ENCODE measurements at places on chromosomes 11 and 22.

GRCh38 chr11:66904055-66904454 lies 47.2 kb downstream of the LRFN4 start:
- peak; percentile 50 for DNase-seq

DNA sequence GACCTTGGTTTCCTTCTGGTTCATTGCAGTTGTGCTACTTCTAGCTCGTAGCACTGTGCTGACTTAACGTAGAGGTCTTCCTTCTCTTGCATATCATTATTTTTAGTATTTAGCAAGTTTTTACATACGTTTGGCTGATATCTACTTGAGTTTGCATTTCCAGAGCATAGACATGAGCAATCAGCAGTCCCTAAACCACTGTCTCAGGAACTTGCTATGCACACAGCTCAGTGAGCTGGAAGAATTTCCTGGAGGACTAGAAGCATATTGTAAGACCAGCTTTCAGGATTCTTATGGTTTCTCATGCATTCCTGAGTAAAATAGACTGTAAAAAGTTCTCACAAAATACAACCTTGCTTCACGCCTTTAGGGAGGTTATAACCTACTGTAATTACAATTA lies 226.7 kb upstream of the PDGFD start:
- DNase-seq, result no peak

- no peak for DNase-seq
These were observed 776.9 kb downstream of the TBC1D22A start for GRCh38 chr22:47539374-47539773.

GRCh38 chr11:116226731-116227130 lies 546.1 kb downstream of the BUD13 start:
- peak; percentile 40 for DNase-seq

GRCh38 chr11:66225066-66225465 lies 43.4 kb upstream of the RAB1B start:
- DNase-seq, result no peak

DNA sequence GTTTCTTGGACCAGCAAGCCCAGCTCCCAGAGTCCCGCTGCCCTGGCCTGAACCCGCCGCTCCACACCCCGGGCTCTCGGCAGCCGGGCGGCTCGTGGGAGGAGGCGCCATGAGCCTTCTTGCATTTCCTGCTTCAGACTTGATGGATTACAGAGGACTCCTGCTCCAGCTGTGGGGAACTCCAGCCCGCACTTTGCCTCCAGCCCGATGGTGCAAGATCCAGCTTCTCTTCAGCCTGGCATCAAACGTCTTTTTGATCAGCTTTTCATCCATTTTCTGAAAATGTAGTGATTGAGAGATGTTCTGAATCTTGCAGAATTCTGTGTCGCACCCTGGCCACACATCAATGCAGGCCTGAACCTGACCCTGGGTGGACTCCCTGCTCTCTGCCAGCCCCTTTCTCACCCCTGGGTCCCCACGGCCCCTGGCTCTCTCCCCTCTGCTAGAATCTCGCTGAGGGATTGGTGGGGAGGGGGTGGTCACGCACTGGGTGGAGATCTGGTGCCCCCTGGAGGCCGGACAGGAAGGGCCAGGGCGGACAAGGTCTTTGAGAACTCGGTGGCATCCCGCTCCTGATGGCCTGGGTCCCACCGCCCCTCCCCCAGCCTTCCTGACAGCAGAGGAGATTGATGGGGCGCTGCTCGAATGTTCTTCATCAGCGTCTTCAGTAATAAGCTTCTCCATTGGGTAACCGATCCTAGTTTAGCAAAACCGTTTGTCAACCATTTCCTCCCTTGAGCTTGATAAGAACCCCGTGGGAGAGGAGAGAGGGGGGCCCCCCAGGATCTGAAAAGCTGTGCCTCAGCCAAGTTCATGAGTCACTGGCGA lies 12.1 kb upstream of the NFAM1 start:
- DNase-seq, result peak; percentile 96

- DNase-seq, result no peak
These were observed 23.7 kb downstream of the WBP2NL start for GRCh38 chr22:42022162-42022847.

DNA sequence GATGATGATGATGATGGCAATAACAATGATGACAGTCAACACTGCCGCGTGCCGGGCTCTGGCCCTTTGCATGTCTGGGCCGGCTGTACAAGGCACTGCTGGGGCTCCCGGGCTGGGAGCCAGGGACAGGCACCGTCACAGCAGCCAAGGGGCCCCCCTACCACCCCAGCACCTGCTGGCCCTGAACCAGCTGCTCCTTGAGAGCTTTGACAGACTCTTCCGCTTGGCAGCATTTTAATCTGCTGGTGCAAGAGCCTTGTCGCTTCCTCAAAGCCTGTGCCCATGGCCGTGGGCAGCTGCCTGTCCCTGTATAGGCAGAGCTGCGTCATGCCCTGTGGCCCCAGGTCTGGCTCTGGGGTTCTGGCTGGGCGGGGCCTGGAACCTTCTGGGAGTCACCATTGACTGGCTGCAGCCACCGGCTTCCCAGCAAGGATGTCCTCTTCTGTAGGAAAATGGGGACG lies 12.9 kb upstream of the MUC6 start:
- no peak for DNase-seq

DNA sequence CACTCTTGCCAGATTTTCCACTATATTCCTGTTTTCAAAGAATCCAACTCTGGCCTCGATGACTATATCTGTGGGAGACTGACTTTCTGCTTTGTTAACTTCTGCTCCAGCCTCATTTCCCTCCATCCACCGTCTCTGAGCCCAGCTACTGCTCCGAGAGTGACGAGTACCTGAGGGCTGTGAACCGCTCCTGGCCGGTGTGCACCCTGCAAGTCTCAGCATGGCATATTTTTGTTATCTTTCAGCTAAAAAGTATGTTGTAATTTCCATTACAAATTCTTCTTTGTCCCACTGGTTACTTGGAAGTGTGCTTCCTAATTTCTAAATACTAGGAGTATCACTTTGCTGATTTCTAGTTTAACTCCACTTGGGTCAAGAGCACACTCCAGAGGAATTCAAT lies 36.5 kb upstream of the MOB2 start:
- no peak for DNase-seq

DNA sequence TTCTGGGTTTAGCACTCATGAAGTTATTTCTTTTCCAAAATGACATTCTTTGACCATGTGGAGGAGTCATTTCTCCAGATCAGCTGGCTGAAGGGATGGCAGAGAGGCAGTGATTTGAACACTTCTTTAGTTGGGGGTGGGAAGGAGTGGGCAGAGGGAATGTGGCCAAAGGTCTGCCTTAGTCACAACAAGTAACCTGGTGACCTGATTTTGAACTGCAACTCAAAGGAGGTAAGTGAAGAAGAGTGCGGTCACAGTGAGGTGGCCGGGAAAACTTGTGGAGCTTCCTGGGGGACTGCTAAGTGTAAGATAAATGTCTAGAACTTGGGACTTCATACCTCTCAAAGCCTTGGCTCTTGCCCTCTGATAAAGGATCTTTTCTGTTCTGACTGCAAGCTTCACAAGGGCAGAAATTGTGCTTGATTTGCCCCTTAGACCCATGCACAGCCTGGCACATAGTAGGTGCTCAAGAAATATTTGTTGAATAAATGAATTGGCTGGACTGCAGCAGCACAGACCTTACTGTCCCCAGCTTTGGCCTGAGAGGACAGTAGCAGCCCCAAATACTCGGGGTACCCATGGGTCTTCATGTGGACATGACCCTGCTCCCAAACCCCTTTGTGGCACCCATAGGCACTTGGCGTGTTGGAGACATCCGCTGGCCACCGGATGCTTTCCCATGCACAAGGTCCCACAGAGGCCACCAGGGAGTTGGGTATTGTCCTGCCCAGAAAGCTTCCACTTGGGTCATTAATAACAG lies 99.0 kb upstream of the ALX4 start:
- DNase-seq, result no peak

DNA sequence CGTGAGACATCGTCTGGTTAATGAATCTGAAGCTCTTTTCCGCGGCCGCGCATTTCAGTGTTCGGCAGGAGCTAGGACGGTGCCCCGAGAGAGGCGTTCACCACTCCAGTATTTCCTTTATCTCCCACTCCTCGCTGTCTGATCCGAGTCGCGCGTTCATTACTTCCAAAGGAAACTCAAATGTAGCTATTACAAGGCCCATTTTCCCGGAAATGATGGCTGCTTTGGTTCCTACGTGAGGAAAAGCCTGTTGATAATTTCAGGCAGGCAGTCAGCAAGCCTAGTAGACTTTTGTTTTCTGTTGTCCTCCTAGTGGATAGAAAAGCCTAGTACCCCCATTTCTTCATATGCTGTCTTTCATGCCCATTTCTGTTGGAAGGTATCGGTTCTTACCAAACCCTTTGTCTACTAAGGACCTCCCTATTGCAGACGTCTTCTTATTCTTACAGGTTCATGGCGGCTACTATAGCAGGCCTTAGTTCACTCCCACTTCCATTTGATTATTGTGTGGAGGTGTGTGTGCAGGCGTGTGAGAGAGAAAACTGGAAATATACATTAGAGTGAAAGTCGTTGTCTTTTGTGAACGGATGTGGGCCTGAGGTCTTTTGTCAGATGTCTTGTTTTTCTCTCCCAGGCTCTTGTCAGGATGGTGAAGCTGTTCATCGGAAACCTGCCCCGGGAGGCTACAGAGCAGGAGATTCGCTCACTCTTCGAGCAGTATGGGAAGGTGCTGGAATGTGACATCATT lies 737 bp downstream of the RBM4 start:
- DNase-seq, result peak; percentile 57

DNA sequence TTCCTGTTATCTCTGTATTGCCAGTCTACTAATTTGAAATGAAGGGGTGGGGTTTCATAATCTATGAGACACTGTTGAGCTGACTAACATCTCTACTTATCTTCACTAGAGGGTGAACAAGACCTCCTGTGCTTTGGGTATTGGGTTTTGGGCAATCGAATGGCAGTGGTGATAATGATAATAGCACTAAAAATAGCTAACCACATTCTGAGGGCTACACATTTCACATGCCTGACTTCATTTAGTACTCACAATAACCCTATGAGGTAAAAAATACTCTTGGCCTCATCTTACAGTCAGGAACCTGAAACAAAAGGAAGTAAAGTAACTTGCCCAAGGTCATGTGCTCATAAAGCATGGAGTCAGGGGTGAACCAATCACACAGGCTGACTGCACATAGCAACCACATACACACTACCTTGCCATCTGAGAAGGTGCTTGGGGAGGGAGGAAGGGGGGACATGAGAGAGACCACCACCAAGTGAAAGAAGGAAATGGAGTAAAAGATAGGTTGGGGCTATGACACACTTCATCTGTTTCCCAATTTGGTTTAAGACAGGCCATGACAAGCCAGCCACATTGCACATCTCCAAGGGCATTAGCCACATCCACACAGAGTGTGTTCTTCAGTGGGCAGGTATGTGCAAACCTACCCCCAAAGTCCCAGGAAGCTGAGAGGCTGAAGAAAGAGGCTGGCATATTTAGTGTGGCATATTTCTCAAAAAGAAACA lies 387.6 kb upstream of the DDI1 start:
- DNase-seq, result no peak

GRCh38 chr11:765025-765801 lies 12.1 kb downstream of the GATD1 start:
- peak; percentile 79 for DNase-seq

DNA sequence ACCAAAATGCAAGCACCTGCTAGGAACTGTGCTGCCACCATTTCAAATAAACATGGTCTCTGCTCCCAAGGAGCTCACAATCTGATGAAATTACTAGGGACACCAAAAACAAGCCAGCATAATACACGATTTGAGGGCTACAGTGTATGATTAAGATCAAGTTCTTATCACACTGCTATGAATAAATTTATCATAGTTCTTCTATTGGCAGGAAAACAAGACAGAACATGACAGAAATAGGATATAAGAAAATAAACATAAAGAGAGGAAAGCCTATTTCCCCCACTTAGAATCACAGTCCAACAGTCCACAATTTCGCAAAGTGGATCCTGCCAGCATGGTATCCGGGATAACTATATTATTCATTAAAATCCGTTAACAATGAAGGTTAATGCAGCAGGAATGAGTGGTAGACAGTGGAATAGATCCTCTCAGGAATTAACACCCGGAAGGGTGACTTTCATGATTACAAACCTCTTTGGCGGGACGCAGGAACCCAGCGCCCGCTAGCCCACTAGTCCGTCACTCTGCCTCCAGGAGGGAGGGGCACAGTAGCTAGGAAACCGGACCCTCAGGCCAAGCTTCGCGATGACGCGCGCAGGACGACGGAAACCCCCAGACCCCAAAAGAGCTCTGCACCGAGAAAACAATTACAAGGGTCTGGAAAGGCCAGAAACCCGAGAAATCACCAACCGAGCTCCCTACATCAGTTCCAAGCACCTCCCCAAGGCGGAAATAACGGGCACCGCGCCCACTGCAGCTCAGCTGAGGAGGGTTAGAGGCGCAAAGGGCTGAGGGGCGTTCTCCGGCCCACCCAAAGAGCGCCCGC lies 607 bp downstream of the CCDC82 start:
- DNase-seq, result peak; percentile 84

- no peak for DNase-seq
These were observed 55.7 kb upstream of the CLDN5 start for GRCh38 chr22:19579880-19580279.

DNA sequence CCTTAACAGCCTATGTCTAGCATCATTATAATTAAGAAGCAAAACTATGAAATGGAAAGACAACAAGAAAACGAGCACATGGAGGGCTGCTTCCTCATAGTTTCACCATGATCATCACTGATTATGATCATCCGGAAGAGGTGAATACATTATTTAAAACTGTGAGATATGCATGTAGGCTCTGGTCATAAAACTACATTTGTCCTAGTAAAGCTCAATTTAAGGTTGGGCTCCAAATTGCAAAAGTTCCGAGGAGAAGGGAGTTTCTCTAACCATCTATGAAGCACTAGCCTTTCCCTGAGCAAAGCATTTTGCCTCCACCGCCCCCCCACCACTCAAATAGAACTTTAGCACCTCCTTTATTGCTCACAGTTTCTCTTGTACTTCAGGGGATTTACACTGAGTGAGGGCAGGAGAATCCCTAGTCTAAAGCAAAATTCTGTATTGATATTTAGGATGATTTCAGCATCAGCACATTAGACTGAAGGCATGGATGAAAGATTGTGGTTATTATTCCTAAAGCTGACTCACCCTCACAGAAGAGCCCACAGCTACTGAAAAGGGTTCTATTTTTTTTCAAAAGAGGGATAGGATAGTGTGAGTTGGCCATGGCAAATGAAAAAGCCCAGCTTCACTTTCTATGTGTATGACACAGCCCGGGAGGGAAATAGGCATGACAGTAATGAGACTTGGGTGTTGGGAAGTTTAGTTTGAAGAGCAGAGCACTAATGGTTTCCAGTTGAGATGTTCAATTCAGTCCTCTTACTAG lies 203.4 kb downstream of the CADM1 start:
- DNase-seq, result no peak

DNA sequence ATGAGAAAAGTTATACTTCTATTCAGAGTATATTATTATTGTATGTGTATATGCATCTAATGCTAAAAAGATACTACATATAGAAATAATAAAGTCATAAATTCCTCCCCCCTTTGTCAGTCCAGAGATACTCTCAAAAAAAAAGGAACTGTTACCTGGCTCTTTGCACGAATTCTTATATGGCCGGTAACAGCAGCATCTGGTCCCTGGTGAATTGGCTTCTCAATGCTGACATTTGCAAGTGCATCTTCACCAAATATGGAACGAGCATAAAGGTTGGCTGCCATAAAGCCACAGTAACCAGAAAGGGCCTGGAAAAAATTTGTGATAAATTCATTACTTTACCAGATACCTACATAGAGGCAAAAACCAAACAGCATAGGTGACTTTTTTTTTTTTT lies 41.2 kb downstream of the COPB1 start:
- no peak for DNase-seq

- DNase-seq, result no peak
These were observed 30.6 kb downstream of the OR2AT4 start for GRCh38 chr11:75066061-75066460.

- DNase-seq, result no peak
These were observed 257.7 kb downstream of the SOX6 start for GRCh38 chr11:16098526-16099205.

Measured in mesendoderm (in vitro differentiated cells).